ENCODE measurements at places on chromosomes 16 and 17.
A peak's percentile ranks its signal among the peaks of the same experiment; 100 is the strongest.

- DNase-seq: no peak
Observed at GRCh38 chr17:7695586-7695985, 7.3 kb downstream of the WRAP53 start.

DNA sequence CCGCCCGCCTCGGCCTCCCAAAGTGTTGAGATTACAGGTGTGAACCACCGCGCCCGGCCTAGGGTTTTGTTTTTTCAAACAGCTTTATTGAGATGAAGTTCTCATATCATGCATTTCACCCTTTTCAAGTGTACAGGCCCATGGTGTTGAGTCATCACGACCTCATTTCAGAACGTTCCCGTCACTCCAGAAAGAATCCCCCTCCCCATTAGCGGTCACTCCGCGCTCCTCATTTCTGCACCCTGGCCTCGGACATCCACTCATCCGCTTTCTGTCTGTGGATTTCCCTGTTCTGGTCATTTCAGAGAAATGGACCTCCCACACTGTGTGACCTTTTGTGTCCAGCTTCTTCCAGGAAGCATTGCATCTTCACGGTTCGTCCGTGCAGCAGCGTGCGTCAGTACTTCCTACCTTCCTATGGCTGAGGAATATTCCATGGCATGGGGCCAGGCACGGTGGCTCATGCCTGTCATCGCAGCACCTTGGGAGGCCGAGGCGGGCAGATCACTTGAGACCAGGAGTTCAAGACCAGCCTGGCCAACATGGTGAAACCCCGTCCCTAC, 135.2 kb upstream of the GSE1 start:
- DNase-seq: no peak

- no peak for DNase-seq
Observed at GRCh38 chr17:83091257-83092141, 12.1 kb downstream of the METRNL start.

DNA sequence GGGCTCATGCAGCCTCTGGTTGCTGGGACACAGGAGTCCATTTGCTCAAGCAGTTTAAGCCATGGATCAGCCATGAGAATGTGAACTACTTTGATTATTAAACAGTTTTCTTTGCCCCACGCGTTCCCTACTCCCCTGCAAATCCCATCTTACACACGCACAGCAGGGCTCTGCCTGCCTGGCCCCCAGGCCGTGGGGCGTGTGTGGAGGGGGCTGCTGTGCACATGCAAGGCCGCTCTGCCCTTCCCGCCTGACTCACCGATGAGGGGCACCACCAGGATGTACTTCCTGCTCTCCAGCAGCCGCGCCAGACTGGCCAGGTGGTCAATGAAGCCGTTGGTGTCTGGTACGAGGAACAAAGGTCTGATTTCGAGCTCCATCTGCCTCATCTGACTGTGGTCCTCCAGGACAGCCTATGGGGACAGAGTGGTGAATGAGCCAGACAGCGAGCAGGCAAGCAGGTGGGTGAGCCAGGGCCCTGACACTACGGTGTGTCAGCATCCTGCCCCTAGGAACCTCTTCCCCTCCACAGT, 13.7 kb downstream of the HIC1 start:
- peak; percentile 67 for DNase-seq

GRCh38 chr17:58538811-58539409, 24.5 kb upstream of the MTMR4 start:
- DNase-seq: no peak

DNA sequence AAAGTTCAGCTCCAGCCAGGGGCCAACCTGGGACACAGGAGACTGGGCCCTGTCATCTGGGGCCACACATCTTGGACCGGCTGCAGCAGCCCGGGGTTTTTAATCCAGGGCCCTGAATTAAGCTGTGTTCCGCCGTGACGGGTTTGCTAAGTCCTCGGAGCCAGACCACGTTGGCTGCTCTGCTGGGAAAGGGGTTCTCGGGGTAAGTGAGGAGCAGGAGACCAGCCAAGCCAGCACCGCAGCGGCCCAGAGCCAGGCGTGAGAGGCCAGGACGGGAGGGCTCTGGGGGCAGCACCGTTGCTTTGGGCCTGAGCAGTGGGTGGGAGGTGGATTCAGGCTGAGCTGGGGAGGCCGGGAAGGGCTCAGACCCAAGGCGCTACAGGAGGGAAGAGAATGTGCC, 31.3 kb upstream of the CBX4 start:
- DNase-seq: no peak

- DNase-seq: no peak
Observed at GRCh38 chr16:80200079-80200478, 340.7 kb upstream of the DYNLRB2 start.

- DNase-seq: no peak
Observed at GRCh38 chr17:17171186-17171585, 34.9 kb downstream of the PLD6 start.

DNA sequence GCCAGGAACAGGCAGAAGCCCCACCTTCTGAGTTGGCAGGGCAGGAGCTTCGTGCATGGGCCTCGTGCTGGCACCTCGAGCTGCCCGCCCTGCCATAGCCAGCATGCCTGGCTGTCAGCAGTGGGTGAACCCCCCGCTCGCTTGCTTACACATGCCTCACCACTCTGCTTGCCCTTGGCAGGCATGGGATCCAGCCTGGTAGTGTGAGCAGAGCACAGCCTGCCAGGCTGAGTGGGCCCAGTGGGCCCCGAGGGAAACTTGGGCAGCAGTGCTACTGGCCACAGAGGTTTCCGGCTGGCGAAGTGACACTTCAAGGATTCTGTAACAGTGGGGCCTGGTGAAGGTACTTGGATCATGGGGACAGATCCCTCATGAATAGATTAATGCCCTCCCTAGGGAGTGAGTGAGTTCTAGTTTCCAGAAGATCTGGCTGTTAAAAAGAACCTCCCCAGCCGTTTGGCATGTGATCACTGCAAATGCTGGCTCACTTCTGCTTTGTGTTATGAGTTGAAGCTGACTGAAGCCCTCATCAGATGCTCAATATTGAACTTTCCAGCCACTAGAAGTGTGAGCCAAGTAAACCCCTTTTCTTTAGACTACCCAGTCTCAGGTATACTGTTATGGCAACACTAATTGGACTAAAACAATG, 114.7 kb downstream of the BCAS3 start:
- DNase-seq: no peak

DNA sequence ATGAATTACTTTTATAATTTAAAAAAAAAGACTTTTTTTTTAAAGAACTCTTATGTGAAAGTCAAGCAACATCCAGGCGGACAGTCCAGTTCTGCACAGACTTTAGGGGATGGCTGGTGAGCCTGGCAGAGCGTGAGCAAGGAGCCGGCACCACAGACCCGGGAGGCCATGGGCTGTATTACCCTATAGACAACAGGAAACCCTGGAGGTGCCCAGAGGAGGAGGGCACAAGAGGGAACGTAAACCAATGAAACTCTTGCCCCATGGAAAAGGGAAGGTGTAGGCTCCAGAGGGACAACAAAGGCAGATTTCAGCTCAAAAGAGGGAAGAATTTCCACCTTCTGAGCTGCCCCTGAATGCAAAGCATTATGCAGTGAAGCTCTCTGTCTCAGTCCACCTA, 25.5 kb upstream of the RPH3AL start:
- DNase-seq: no peak

- DNase-seq: peak; percentile 84
Observed at GRCh38 chr17:28744104-28744971, 527 bp downstream of the TRAF4 start.

DNA sequence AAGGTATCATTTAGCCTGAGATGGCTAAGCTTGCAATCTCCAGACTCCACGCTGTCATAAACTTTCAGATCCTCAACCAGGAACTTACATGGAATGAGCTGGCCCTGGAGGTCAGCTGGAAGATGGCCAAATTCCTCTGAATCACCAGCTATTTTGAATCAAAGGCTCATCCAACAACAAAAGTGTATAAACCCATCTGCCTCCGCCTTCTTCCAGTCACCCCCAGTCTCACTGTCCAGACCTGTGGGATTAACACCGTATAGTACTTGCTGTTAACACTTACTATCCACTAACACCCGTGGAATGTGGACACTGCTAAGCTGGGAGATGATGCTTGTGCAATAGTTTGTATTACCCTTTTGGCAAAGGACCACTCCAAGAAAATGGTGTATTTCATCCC, 1.9 kb upstream of the LCMT1 start:
- no peak for DNase-seq

- DNase-seq: peak; percentile 33
Observed at GRCh38 chr17:49994085-49995054, 654 bp downstream of the DLX3 start.

- DNase-seq: peak; percentile 46
Observed at GRCh38 chr16:30875871-30876801, 17.7 kb downstream of the BCL7C start.

DNA sequence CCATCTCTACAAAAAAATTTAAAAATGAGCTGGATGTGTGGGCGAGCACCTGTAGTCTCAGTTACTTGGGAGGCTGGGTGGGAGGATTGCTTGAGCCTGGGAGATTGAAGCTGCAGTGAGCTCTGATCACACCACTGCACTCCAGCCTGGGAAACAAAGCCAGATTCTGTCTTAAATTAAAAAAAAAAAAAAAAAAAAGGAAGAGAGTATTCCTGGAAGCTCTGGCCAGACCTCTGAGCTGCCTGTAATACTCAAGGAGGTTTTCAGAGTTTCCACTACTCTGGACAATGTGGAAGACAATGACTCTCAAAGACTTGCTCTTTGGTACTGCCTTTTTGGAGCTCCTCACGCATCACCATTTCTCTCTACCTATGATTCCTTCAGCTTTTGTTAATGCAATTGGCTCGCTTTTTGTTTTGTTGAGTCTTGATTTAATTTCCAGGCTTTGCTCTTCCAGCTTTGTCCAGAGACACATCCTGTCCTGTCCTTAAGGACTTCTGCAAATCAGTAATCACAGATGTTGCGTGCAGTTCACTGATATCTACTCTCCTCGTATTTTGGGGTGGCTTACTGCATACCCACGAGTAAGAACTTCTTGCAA, 10.8 kb downstream of the CHD9 start:
- no peak for DNase-seq

DNA sequence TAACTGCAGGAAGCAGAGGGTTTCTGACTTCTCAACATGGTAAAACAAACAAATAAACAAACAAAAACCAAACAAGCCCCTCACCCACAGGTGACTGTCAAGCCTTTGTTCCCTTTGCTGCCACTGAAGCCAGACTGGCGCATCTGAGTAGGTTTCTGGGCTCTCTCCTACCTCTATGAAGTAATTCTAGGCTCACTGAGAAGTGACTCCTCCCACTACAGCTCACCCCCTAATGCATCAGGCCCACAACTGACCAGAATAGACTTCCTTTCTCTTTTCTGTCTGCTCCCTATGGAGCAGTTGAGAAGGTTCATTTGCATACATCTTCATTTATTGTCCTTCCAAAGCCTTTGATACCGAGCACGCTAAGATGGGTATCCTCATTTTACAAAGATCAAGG, 77.0 kb upstream of the CCL2 start:
- no peak for DNase-seq

DNA sequence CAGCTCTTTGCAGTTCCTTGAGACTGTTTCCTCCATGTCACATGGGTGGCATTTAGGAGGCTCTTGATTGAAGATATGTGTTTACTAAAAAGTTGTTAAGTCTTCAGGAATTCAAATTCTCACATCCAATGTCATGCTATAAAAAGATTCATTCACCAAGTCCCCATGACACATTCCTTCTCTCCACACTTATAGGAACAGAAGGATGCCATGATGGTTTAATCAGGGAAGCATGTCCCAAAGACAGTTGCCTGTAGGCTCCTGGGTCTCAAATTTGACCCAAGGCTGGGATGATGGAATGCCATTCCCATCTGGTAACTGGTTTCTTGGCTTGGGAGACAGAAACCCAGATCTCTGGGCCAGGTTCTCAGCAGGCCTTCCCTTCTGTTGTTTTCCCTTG, 140.6 kb upstream of the SOX9 start:
- no peak for DNase-seq

- no peak for DNase-seq
Observed at GRCh38 chr17:75646638-75646992, 13.4 kb downstream of the SMIM5 start.

- DNase-seq: no peak
Observed at GRCh38 chr17:45384789-45385262, 47.8 kb downstream of the ARHGAP27 start.
